ENCODE measurements at places on chromosomes 5 and 9.

DNA sequence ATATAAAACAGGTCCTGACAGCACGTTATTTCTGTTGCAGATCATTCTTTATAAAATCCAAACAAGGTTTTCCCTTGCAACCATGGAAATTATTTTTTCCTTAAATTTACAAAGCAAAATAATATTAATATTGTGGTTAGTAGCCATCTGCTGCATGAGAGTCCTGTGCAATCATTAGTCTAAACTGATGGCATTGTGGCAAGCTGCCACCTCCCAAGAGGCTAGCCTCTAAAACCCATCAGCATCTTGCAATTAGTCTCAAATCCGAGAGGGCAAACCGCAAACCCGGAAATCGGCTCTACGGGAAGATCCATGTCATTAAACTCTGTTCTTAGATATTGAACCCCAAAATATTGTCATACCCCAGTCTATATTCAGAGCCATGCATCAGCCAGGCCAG is 11.3 kb upstream of the CDH6 start:
- no peak for DNase-seq

GRCh38 chr5:84634256-84634655 is 249.6 kb upstream of the EDIL3 start:
- DNase-seq = no peak

- DNase-seq = no peak
Measured at GRCh38 chr9:10396615-10397014, 216.2 kb downstream of the PTPRD start.

- DNase-seq = no peak
Measured at GRCh38 chr9:35691334-35691650, 1.6 kb upstream of the TPM2 start.

GRCh38 chr5:252546-252945 is 18.9 kb upstream of the PDCD6 start:
- no peak for DNase-seq

- DNase-seq = no peak
Measured at GRCh38 chr9:115046199-115046598, 71.8 kb downstream of the TNC start.

DNA sequence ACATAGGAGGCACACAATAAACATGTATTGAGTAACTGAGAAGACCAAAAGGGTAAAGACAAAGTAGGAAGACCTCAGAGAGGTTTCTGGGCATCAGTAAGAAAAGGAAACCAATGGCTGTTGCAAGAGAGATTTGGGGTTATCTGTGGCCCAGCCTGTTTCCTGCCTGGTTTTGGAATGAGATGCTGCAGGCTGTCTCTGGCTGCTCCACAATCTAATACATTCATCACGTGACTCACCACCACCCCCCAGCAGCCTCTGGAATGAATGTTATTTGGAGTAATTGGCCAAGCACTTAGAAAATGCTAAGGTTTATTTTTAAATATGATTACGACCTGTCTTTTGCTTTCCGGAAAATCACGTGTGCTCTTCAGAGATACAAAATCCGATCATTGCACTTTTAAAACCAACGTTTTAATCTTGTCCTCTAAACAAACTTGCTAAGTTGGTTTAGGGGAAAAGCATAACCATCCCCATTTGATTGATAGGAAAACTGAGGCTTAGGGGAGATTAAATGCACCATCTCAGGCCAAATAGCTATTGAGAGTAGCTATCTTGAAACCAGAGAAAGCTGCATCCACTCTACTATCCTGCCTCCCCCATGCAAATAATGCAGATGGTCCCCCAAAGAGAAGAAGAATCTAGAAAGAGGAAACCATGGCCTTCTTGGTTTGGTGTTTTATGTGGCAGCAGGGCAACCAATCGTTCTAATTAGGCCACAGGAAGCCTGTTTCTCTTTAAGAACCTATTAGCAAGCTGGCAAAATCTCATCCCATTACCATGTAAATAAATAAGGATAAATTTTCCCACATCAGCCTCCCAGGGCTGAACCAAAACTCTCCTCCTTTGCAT is 151.8 kb upstream of the ADRA1B start:
- DNase-seq = no peak

DNA sequence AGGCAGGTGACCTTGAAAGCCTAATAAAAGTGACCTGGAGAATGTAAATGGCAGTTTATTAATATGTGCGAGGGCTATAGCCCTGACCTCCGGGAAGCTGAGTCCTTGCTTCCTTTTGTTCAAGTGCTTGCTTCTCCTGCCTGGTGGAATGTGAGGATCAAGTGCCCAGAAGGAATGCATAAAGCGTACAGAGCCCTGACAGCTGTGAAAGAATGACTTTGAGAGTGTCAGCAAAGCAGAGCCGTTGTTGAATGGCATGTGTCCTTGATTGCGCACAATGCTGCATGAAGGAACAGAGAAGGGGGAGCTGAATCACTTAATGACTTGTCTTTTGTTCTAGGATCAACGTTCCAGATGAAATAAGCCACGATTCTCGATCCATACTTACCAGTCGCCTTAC is 133.0 kb downstream of the SLF1 start:
- DNase-seq = no peak

DNA sequence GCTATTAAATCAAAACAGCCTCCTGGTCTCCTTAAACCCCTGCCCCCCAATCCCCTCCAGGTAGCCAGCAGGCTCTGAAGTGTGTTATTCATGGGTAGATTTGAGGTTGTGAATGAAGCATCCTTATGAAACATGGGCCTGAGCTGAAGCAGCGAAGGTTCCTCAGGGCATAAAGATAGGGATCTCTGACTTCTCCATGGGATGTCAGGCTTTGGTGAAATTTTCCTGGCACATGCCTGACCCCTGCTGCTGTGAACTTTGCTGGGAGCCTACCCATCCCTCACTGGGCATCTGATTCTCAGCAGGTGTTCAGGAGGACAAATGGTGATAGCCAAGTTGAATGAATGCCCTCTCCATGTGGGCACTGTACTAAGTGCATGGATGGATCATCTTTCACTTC is 250.3 kb downstream of the ASTN2 start:
- DNase-seq = no peak
